Forelimb muscle (tissue), 1 donor: ENCODE measurements at places on chromosomes 5 and 9. TPM values are rescaled to one million over a fixed set of nuclear protein-coding genes. Genes with fewer than 3 reads are reported as not detected.

The ANKRD31 gene
- polyA plus RNA-seq: 0.13 TPM

The DMGDH gene
- polyA plus RNA-seq: 1.9 TPM

The COL15A1 gene
- polyA plus RNA-seq: 172 TPM

The PRRT1B gene
- 0.10 TPM for polyA plus RNA-seq

The SSBP2 gene
- 64.3 TPM for polyA plus RNA-seq

The BTNL3 gene
- not detected for polyA plus RNA-seq

The CCNI2 gene
- 1.3 TPM for polyA plus RNA-seq

DNA sequence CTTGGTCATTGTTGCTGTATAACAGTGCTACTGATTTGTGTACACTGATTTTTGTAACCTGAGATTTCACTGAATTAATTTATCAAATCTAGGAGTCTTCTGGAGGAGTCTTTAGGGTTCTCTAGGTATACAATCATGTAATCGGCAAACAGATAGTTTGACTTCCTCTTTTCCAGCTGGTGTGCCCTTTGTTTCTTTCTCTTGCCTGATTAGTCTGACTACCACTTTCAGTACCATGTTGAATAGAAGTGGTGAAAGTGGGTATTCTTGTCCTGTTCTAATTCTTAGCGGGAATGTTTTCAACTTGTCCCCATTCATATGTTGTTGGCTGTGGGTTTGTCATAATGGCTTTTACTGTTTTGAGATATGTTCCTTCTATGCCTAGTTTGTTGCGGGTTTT, 24.7 kb upstream of the RANBP6 start:
- no peak for DNase-seq

- DNase-seq: no peak
These were observed 77.4 kb upstream of the SPATA31E1 start for GRCh38 chr9:87805259-87805658.

GRCh38 chr5:154523709-154524108, 45.7 kb upstream of the HAND1 start:
- no peak for DNase-seq

DNA sequence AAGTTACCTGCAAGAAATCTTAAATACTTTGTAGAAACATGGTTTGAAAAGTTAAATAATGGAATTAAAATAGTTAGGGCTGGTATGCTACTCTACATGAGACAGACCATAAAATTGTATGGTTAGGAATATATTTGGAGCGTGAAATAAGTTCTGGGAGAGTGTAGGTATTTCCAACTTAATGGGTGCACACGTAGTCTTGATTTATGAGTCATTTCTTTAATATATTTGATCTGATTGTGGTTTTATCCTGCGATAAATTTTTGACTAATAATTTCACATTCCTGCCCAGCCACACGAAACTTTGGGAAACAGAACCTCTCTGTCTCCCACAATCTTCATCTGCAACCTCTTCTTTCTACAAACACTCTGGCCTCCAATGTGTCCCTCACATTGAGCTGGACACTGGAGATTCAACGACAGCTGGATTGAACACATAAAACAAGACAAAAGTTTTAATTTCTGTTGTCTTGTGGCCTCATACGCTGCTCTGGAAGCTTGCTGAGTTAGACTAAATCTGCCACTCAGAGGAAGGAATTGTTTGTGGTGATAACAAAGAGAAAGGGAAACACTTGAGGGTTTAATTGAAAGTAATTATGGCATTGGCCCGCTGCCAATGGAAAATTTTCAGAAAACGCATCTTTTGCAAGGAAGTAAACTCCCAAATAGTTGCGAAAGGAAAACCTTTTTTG, 201.8 kb upstream of the ZNF608 start:
- DNase-seq: no peak

DNA sequence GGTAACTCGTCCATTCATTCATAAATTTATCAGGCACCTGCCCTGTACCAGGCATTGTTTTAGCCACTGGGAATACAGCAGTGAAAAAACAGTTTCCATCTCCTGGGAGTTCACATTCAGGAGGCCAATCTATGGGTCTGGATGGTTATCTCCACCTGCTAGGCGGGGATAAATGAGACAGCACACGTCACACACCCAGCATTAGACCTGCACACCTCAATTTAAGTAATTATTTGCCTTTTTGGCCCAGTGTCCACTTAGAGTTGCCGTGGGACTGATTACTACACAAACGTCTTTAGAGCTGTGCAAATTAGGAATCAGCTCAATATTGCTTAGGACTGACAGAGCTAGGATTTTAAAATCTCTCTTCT, 46.1 kb downstream of the STK10 start:
- no peak for DNase-seq

- DNase-seq: no peak
These were observed 21.2 kb upstream of the CCNH start for GRCh38 chr5:87433945-87434344.

GRCh38 chr5:3354606-3355005, 241.0 kb upstream of the IRX1 start:
- no peak for DNase-seq

GRCh38 chr5:161847941-161848391, at the start of gene GABRA1:
GABRA1 (plus strand) TSS chr5:161848120; CDS start chr5:161850811, 2,691 bp downstream.
- no peak for DNase-seq

DNA sequence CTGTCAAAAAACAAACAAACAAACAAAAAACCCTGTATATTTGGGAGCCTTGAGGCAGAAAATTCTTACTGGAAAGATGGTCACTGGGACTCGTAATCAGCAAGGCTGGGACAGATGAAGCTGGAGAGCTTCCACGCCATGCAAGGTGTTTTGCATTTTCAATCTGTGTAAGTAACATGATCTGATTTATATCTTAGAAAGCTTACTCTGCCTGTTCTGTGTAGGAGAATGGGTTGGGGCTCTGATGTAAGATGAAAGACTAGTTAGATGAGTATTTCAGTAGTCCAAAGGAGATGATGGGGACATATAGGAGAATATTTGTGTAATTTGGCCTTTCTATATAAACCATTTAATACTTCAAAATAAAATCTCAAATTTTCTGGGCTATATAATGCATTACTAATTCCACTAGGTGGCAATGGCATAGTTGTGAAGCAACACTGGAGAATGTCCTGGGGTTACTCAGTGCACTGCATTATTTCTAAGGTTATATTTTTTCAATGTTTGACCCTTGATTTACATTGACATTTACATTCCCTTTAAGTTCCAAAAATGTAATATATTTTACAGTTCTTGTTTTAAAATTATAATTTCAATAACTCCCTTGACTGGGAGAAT, 21.9 kb upstream of the FSD1L start:
- no peak for DNase-seq

GRCh38 chr9:99057665-99058625, 47.0 kb upstream of the TGFBR1 start:
- DNase-seq: no peak

DNA sequence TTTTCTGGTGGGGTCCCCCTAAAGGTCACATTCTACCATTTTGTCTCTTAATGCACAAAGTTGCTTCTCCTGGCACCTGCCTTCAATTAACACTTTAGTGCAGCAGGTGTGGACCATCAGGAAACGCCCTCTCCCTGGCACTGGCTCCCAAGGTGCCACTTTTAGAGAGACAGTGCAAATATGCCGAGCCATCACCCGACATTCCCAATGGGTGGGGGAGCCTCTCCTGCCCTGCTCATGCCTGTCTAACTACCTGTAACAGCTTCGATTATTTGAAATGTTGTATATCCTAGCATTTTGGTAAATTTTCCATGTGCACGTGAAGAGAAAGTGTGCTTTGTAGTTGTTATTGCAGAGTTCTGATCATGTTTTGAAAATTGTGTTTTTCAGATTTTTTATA, 13.2 kb upstream of the LRRC14B start:
- no peak for DNase-seq

DNA sequence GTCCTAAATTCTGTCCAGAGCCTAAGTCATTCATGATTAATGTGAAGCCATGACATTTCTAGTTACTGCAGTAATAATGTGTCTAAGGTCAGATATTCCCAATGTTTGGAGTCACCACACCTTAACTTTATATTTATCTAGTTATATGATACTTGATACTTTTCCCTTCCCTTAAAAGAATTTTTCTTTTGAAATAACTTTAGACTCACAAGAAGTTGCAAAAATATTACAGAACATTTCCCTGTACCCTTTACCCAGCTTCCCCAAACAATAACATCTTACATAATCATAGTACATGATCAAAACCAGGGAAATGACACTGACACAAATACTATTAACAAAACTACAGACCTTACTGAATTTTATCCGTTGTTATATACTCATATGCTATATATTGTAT, 150.0 kb upstream of the GNA14 start:
- DNase-seq: no peak

GRCh38 chr5:177412603-177413233, 3.4 kb upstream of the F12 start:
- no peak for DNase-seq

DNA sequence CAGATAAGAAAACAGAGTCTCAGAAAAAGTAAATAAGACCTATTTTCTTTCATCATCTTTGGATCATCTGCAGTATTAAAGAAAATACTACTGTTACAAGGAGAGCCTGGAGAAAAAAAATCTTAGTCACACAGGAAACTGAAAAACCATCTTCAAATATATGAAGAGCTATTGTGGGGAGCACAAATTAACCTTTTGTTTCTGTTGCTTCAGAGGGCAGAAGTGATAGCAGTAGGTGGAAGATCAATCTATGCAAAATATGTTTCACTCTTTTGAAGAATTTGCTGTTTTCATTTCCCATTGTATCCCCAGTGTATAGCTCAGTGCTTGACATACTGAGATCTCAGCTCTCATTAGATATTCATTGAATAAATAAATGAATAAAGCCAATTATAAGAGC, 13.1 kb upstream of the CEMIP2 start:
- no peak for DNase-seq
